ENCODE measurements at places on chromosomes 6 and 20.
A peak's percentile ranks its signal among the peaks of the same experiment; 100 is the strongest.

DNA sequence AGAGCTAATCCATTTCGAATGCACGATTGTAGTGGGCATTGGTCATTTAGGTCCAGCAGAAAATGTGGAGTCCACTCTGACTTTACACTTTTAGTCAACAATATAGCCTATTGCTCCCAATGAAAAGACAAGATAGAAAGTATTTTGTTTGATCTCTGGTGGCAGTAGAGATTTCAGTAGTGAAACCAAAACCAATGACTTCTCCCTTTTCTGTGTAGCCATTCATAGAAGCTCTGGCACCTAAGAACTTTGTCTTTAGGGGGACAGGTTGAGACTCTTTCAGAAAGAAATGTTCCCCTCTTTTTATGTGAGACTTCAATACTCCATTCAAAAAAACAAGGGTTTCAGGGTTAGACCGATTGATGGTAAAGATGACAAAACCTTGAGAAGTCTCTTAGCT lies 510.8 kb upstream of the POU3F2 start:
- no peak for DNase-seq

DNA sequence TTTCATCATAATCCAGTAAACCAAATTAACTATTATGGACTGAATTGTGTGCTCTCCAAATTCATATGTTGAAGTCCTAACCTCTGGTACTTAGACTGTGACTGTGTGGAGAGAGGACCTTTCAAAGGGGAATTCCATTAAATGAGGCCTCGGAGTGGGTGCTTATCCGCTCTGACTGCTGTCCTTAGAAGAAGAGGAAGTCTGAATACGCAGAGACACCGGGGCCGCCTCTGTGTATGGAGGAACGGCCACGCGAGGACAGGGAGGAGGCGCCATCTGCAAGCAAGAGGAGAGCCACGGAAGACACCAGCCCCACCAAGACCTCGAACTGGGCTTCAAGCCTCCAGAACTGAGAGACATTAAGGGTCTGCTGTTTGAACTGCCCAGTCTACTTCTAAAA lies 35.6 kb upstream of the RPS6KA2 start:
- DNase-seq = peak; percentile 3

GRCh38 chr6:143765422-143766184 lies 77.5 kb upstream of the LTV1 start:
- no peak for DNase-seq

GRCh38 chr20:14882157-14882556 lies 544.7 kb upstream of the FLRT3 start:
- DNase-seq = no peak

DNA sequence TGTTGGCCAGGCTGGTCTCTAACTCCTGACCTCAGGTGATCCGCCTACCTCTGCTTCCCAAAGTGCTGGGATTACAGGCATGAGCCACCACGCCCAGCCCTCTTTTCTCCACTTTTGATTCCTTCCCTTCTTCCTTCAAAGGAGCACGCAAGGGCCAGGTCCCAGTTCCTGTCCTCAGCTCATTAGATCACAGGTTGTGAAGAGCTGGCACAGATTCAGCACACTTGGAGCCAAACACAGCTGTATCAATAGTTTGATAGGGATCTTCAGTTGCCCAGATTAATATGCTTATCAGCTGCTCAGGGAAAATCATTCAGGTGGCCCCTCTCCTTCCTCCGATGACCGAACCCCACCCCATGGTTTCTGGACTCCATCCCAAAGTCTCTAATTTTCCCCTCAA lies 14.4 kb upstream of the SLC22A23 start:
- DNase-seq = no peak

DNA sequence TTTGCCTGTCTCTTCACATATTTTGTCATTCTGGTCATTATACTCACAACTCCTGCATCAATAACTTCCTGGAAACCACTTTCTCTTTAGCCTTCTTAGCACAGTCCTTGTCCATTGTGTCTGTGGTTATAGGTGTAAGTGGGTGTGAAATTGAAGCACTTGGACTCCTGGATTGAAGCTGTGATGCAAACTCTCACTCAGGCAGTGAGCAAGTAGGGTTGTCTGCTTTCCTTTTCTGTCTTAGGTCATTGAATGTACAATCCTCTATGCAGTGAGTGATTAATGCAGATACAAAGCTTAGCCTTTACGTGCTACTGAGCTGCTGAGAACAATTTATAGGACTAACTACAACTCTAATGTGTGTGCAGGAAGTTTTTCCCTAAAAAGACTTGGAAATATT lies 54.8 kb downstream of the ADGRB3 start:
- DNase-seq = no peak

- DNase-seq = no peak
Measured at GRCh38 chr20:58243653-58244410, 15.4 kb upstream of the ANKRD60 start.

GRCh38 chr6:142966294-142966693 lies 21.3 kb upstream of the HIVEP2 start:
- no peak for DNase-seq

DNA sequence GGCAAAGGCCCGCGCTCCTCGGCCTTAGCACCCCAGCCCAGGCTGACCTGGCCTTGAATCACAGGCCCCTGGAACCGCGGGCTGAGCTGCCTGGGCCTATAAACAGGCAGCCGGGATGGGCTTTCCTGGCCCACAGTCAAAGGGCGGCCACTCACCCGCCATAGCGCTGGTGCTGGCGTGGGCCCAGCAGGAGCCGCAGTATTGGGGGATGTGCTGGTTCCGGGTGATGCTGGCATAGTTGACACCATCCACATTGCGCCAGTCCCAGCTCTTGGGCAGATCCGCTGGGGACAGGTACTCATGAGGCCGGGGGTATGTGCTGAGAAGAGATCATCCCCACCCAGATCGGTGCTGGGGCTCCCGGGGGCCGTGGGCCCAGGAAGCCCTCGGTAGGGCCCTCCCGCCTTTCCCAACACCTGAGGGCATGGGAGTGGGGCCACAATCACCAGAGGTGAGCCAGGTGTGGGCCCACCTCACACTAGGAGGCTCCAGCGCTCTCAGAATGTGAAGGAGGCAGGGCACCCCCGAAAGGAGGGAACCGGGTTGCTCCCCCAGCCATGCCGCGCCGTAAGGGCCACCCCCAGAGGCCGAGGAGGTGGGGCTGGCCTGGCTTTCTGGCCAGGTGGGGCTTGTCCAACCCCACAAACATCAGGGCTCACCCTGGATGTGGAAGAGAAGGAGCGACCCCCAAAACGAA lies 739 bp downstream of the CTSZ start:
- peak; percentile 31 for DNase-seq

GRCh38 chr6:15575357-15576033 lies 87.3 kb downstream of the DTNBP1 start:
- DNase-seq = no peak

GRCh38 chr6:139457476-139457875 lies 83.0 kb upstream of the CITED2 start:
- no peak for DNase-seq

DNA sequence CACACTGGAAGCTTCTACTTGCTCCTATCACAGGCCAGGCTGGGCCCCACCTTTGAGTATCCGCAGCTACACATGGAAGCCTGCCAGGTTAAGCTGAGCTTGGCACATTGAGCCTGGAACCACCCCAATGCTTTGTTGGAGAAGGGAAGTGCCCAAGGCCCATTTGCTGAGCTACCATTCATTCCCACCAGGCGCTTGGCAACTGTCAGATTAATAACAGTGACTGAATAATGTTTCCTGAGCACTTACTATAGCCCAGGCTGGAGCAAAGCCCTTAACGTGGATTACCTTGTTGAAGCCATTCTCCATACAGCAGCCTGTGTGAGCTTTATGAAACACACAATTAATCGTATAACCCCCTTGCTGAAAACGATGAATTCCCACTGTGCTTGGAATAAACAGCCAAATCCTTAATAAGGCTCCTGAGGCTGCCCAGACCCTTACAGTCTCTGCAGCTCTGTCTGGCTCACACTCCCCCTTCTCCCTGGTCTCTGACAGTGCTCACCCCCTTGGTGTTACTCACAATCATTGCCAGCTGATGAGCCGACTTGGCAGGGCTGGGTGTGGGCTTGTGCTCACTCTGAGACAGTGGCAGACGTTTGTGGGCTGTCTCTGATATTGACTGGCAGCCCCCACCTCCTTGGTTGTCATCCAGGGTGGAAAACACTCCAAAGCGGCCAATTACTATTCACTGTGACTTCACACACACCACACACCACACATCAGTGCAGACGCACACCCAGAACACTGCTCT lies 357.1 kb downstream of the MAFB start:
- DNase-seq = no peak

DNA sequence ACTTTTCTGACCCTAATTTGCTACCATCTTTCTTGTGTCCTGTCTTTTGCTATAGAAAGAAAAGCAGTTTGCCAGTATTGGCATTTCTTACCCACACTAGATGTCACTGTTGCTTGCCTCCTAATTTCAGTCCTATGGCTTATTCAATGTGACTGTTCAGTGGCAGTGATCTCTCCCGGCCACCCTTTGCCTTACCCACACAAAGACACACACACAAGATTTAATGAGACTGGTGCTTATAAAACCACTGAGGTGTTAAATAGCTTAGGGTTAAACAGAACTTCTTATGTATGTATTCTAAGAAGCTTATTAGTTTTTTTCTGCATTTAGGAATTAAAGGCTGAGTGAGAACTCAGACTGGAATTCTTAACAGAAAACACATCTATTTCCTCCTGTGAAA lies 233.6 kb upstream of the ASCC3 start:
- DNase-seq = no peak

GRCh38 chr6:3353939-3354338 lies 95.2 kb downstream of the PSMG4 start:
- no peak for DNase-seq

DNA sequence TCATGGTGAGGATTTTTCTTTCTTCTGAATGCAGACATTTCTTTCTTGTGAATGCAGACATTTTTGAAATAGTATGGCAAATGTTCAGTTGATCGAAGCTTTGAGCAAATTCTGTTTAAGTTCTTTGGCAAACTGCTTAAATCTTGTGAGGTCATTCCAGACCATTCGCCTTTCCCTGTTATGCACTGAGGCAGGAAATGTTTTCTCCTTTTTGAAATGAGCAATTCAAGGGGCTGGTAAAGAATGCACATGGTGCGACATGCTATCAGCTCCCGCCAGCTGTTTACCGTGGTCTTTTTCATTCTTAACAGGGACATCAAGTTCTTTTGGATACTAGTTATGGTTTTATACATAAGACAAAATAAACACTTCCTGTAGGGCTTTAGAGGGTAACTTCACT lies 112.0 kb upstream of the CCN2 start:
- no peak for DNase-seq

- no peak for DNase-seq
Measured at GRCh38 chr20:37414224-37415035, 68.5 kb downstream of the SRC start.
